GM12864 (cell line): ENCODE measurements at places on chromosomes 4 and X.

DNA sequence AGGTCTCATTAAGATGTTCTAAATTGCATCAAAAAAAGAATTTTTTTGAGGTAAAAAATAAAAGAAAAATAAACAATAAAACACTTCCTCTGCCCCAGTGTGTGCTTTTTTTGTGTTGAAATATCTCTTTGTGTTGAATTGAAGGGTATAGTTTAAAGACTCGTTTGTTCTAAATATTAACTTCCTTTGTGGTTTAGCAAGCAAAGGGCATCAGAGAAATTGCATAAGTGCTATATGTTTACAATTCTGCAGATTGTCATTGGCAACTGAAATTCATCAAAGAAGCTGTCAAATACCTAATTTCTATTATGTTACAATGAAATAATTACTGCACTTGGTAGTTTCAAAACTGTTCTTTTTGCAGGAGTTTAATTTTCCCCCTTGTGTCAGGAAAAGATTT, 260.5 kb downstream of the DKK2 start:
- no peak for DNase-seq

- no peak for DNase-seq
These were observed 71.1 kb downstream of the CRMP1 start for GRCh38 chr4:5821665-5822358.

DNA sequence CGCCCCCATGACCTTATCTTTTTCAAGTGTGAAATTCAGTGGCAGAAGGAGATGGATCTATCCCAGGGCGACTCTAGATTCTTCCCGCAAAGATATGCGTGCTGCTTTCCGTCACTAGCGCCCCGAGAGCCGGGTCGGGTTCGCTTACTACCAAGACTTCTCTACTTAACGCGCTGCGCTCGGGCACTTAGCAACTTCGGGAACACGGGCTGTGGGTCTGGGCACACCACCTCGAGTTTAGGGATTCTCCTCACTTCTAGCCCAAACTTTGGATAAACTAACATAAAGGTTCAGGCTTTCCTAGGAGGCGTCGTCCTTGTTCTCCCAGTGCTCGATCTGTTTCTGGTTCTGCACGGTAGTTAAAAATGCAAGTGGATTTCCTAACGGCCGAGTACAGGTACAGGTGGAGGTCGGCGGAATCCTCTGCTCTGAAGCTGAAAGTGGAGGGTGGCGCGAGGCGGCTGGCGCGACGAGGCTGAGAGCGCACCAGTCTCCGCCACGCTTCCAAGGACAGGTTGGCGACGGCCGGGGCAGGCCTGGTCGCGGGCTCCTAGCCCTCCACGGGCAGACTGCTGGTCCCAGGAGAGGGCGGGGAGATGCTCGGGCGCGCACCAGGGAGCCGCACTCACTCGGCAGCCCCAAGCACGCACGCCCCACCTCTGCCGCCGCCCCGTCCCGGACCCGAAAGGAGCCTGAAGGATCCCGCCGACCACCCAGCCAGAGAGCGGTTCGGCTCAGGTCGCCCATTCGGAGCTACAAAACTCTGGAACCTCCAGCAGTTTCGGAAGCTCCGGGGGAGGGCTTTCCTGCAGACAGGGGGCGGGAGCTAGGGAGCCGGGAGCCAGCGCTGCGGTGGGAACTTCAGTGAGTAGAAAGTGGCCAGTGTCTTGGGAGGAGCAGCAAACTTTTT, 100.8 kb upstream of the TENM3 start:
- DNase-seq: no peak

GRCh38 chrX:55489314-55490009, at the start of gene USP51:
Gene USP51 (minus strand): TSS chrX:55489848. CDS start chrX:55488939, 909 bp downstream.
- no peak for DNase-seq

GRCh38 chrX:13535376-13536165, 33.8 kb upstream of the EGFL6 start:
- no peak for DNase-seq
